Breast epithelium (tissue), 4 donors: ENCODE measurements at places on chromosomes 12 and 14. TPM values are rescaled to one million over a fixed set of nuclear protein-coding genes. Genes with fewer than 3 reads are reported as not detected.
A peak's percentile ranks its signal among the peaks of the same experiment; 100 is the strongest.

Gene SIX1
- 5.0 TPM for total RNA-seq

Gene CD69
- total RNA-seq = 21.4 TPM

Gene PLA2G1B
- not detected for total RNA-seq

Gene OTX2
- not detected for total RNA-seq

Gene KRT82
- total RNA-seq = not detected

Gene TMEM179
- not detected for total RNA-seq

Gene POLE2
- total RNA-seq = 9.8 TPM

Gene SCN8A
- 1.6 TPM for total RNA-seq

Gene SAMD4A
- 28.5 TPM for total RNA-seq

Gene POTEM
- total RNA-seq = not detected

GRCh38 chr14:50342221-50343078 is 30.3 kb downstream of the DMAC2L start:
- H3K4me1 ChIP-seq = no peaks in the 10 kb centered on the region
- H3K36me3 ChIP-seq = no peaks in the 10 kb centered on the region
- H3K27me3 ChIP-seq = no peaks in the 10 kb centered on the region
- H3K27ac ChIP-seq = peak overlapping the region; percentile 70

DNA sequence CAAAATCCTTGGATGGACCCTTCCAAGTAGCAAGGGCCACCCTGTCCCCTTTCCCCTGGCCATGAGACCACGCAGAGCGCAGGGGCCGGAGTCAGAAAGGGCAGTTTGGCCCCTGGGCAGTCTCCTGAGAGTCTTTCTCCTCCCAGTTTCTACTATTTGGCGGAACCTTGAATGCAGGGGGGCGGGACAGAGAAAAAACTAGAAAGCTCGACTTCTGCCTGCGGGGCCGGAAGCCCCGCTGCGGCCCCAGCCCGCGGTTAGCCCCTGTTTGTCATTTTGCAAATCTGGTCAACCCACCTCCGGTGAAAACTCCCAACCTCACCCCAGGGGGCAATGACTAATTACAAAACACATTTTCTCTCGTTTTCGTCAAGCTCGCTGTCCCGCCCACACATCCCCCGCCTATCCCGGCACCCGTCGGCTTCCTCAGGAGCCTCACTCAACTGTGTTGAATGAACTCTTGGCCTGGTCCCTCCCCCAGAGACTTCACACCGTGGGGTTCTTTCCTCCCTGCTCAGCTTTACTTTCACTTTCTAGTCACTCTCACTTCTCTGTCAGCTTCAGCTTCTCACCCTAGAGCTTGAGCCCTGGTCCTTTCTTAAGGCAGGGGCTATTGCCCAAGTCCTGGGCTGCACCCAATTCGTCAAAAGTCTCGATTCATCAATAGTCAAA is 66.7 kb downstream of the IRF2BPL start:
- H3K27ac ChIP-seq = peak overlapping the region; percentile 91
- H3K4me3 ChIP-seq = peak overlapping the region; percentile 46
- H3K36me3 ChIP-seq = no peaks in the 10 kb centered on the region
- DNase-seq = peak; percentile 77

DNA sequence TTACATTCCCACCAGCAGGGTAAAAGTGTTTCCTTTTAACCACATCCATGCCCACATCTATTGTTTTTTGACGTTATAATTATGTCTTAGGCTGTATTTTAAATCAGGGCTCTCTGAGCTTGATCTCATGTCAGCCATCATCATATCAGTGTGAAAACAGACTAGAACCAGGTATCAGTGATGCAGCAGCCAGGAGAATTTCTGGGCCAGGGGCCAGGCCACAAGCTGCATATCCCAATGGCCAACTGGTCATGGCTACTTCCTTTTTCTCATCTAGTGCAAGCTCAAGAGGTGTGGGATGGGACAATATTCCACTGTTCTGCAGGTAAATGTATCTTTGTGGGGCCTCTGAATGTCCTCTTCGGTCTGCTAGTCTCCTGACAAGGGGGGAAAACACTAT is 125.1 kb downstream of the CRADD start:
- no peaks in the 10 kb centered on the region for H3K27me3 ChIP-seq
- peaks cover 9% of the 10 kb centered on the region for H3K4me1 ChIP-seq
- DNase-seq = no peak
- no peaks in the 10 kb centered on the region for H3K36me3 ChIP-seq
- H3K4me3 ChIP-seq = no peak overlapping the region

DNA sequence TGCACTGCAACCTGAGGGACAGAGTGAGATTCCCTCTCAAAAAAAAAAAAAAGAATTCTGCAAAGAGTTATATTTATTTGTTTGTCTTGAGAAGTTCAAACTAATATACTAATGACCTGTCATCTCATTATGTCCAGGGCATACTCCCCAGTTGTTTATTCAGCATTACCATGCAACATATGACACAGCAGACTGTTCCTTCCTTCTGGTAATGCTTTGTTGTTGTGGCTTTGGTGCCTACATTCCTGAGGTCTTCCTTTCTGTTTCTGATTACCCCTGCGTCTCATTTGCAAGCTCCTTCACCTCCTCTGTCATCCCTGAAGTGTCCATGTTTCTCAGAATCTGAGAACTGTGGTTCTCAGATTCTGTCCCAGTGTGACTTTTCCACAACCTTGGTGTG is 55.3 kb downstream of the DERA start:
- peaks cover 5% of the 10 kb centered on the region for H3K36me3 ChIP-seq
- H3K4me1 ChIP-seq = no peaks in the 10 kb centered on the region
- no peak overlapping the region for H3K27ac ChIP-seq
- no peak for DNase-seq
- H3K4me3 ChIP-seq = no peak overlapping the region

DNA sequence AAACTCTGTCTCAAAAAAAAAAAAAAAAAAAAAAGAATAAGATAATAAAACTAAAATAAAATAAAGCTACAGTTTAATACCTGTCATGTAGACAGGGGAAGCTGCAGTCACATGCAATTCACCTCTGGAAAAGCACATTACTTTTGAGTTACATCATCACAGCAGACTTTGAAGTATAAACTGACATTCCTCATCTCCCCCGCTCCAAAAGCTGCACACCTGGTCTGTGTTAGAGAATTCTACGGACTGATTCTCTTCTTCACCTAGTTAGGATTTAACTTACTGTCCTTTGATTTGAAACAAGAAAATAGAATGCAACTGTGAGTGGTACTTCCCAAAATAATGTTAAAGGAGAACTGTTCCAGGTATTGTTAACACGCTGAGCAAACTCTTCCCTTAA is 25.1 kb downstream of the SPPL3 start:
- no peak for DNase-seq
- no peaks in the 10 kb centered on the region for H3K27me3 ChIP-seq
- H3K4me1 ChIP-seq = no peaks in the 10 kb centered on the region
- H3K27ac ChIP-seq = no peak overlapping the region
- no peaks in the 10 kb centered on the region for H3K36me3 ChIP-seq

GRCh38 chr14:54889919-54890318 is 12.7 kb downstream of the GCH1 start:
- H3K36me3 ChIP-seq = no peaks in the 10 kb centered on the region
- no peak overlapping the region for H3K27ac ChIP-seq
- no peak for DNase-seq
- no peaks in the 10 kb centered on the region for H3K27me3 ChIP-seq

DNA sequence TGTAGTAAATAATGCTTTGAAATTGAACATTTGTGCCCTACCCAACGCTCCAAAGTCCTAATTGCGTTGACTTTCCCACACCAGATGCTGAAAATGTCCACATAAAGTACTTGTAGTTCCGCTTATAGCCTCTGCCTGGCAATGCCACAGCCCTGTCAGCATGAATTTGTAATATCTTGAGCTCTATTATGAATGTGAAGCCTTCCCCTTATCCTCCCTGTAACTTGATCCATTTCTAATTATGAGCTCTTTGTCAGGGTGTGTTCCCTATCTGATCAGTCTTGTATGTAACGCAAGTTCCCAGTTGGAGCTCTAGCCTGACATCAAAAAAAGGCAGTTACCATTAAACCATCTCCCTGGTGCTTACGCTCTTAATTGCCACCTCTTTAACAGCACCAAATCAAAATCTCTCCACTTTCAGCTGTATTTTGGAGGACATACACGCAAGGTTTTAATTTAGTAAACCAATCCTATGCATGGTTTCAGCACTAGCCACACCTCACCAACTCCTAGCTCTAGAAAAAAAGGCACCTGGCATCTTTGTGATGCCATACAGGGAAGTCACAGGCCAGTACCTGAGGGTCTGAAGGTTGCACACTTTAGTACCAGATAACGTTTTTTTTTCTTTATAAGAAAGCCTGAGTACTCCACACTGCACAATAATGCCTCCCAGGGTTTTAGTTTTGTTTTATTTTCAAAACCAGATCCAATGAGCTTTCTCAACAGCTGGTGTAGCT is 69.3 kb downstream of the EEA1 start:
- no peaks in the 10 kb centered on the region for H3K27me3 ChIP-seq
- H3K36me3 ChIP-seq = no peaks in the 10 kb centered on the region
- H3K4me1 ChIP-seq = no peaks in the 10 kb centered on the region
- H3K4me3 ChIP-seq = no peak overlapping the region
- H3K27ac ChIP-seq = no peak overlapping the region

GRCh38 chr14:36365766-36366165 is 45.3 kb upstream of the MBIP start:
- H3K4me1 ChIP-seq = no peaks in the 10 kb centered on the region
- no peak overlapping the region for H3K4me3 ChIP-seq
- no peak for DNase-seq
- no peaks in the 10 kb centered on the region for H3K36me3 ChIP-seq
- H3K27me3 ChIP-seq = no peaks in the 10 kb centered on the region

GRCh38 chr14:24852312-24853060 is 197.5 kb downstream of the STXBP6 start:
- no peaks in the 10 kb centered on the region for H3K4me1 ChIP-seq
- no peak for DNase-seq
- no peaks in the 10 kb centered on the region for H3K36me3 ChIP-seq

- DNase-seq = no peak
- H3K4me3 ChIP-seq = no peak overlapping the region
- no peaks in the 10 kb centered on the region for H3K36me3 ChIP-seq
- no peaks in the 10 kb centered on the region for H3K4me1 ChIP-seq
Observed at GRCh38 chr14:105184461-105184860, 3.3 kb upstream of the NUDT14 start.

DNA sequence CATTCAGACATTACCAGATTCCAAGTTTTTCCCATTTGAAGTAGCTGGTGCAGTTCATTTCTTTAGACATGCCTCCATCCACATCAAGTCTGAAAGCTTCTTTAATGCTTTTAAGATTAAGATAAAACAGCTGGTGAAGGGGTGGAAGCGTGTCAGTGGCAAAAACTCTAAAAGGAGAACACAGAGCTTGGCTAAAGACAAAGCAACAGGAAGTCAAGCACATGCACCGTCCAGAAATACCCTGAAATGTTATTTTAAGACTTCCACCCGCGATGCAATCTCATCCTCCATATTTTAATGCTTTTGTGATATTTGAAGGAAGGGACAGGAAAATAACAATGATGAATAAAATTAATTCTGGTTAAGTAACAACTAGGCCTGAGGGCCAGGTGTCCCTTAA is 31.8 kb downstream of the PPM1H start:
- H3K27me3 ChIP-seq = no peaks in the 10 kb centered on the region
- H3K4me3 ChIP-seq = no peak overlapping the region
- DNase-seq = no peak
- H3K27ac ChIP-seq = no peak overlapping the region

DNA sequence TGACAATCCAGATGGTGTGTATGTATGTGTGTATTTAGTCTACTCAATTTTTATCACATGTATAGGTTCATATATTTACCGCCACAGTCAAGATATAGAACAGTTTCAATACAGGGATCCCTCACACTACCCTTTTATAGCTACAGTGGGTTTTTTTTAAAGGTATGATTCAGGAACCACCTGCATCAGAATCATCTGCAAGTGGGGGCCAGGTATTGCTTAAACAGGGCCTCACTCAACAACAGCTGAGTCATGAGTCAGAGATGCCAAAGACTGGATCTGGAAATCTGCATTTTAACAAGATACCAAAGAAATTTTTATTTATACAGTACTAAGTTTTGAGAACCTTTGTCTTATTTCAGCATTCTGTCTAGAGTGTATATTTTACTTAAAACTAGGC is 117.6 kb downstream of the SLC35F4 start:
- H3K4me3 ChIP-seq = no peak overlapping the region
- no peaks in the 10 kb centered on the region for H3K4me1 ChIP-seq
- no peaks in the 10 kb centered on the region for H3K27me3 ChIP-seq
- H3K36me3 ChIP-seq = no peaks in the 10 kb centered on the region
- DNase-seq = no peak
- no peak overlapping the region for H3K27ac ChIP-seq

- peak overlapping the region; percentile 99 for H3K27ac ChIP-seq
- H3K4me3 ChIP-seq = peak overlapping the region; percentile 83
- peak; percentile 17 for DNase-seq
- peaks cover 4% of the 10 kb centered on the region for H3K4me1 ChIP-seq
Observed at GRCh38 chr12:131897276-131897675, 2.9 kb downstream of the ULK1 start.

GRCh38 chr12:132169376-132169775 is 25.1 kb downstream of the NOC4L start:
- DNase-seq = no peak
- no peaks in the 10 kb centered on the region for H3K36me3 ChIP-seq
- H3K4me1 ChIP-seq = no peaks in the 10 kb centered on the region
- H3K4me3 ChIP-seq = no peak overlapping the region
- H3K27me3 ChIP-seq = peaks cover 55% of the 10 kb centered on the region
- H3K27ac ChIP-seq = no peak overlapping the region

DNA sequence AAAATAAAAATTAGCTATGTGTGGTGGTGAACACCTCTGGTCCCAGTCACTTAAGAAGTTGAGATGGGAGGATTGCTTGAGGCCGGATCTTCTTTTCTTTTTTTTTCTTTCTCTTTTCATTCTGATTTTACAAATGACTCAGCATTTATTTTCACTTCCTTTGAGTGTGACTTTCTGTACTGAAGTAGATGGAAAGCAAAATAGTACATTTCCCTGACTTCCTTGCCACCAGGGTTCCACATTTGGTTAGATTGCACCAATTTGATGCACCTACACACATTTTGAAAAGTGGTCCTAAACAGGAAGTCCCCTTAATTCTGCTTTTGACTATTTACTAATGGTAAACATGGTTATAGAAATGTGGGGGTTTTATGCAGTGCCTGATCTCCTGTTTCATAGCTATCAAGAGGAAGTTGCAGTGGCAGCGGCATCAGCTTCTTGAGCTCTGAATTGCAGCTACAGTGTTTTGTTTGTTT is 13.0 kb upstream of the LEMD3 start:
- H3K4me3 ChIP-seq = no peak overlapping the region
- peaks cover under 1% of the 10 kb centered on the region for H3K27me3 ChIP-seq
- H3K4me1 ChIP-seq = no peaks in the 10 kb centered on the region
- no peak for DNase-seq
- no peak overlapping the region for H3K27ac ChIP-seq
- no peaks in the 10 kb centered on the region for H3K36me3 ChIP-seq

- H3K27me3 ChIP-seq = no peaks in the 10 kb centered on the region
- H3K4me1 ChIP-seq = no peaks in the 10 kb centered on the region
- DNase-seq = no peak
- no peaks in the 10 kb centered on the region for H3K36me3 ChIP-seq
- no peak overlapping the region for H3K4me3 ChIP-seq
- H3K27ac ChIP-seq = no peak overlapping the region
Observed at GRCh38 chr12:21606175-21606574, 1.5 kb upstream of the GYS2 start.

- no peak overlapping the region for H3K27ac ChIP-seq
- H3K4me3 ChIP-seq = no peak overlapping the region
- no peaks in the 10 kb centered on the region for H3K27me3 ChIP-seq
- no peaks in the 10 kb centered on the region for H3K4me1 ChIP-seq
- H3K36me3 ChIP-seq = no peaks in the 10 kb centered on the region
Observed at GRCh38 chr12:3473171-3473570, 17.8 kb upstream of the PRMT8 start.
